ENCODE measurements at places on chromosomes 11 and 22.

GRCh38 chr11:20274031-20274430 lies 89.5 kb upstream of the HTATIP2 start:
- no peak for DNase-seq

GRCh38 chr22:41482319-41482935 lies 13.5 kb downstream of the ACO2 start:
- DNase-seq: no peak

GRCh38 chr11:44823868-44824267 lies 97.1 kb downstream of the TSPAN18 start:
- no peak for DNase-seq

GRCh38 chr22:43789452-43789851 lies 22.7 kb downstream of the EFCAB6 start:
- no peak for DNase-seq

GRCh38 chr11:9716275-9717039 lies 52.6 kb downstream of the SWAP70 start:
- DNase-seq: no peak

DNA sequence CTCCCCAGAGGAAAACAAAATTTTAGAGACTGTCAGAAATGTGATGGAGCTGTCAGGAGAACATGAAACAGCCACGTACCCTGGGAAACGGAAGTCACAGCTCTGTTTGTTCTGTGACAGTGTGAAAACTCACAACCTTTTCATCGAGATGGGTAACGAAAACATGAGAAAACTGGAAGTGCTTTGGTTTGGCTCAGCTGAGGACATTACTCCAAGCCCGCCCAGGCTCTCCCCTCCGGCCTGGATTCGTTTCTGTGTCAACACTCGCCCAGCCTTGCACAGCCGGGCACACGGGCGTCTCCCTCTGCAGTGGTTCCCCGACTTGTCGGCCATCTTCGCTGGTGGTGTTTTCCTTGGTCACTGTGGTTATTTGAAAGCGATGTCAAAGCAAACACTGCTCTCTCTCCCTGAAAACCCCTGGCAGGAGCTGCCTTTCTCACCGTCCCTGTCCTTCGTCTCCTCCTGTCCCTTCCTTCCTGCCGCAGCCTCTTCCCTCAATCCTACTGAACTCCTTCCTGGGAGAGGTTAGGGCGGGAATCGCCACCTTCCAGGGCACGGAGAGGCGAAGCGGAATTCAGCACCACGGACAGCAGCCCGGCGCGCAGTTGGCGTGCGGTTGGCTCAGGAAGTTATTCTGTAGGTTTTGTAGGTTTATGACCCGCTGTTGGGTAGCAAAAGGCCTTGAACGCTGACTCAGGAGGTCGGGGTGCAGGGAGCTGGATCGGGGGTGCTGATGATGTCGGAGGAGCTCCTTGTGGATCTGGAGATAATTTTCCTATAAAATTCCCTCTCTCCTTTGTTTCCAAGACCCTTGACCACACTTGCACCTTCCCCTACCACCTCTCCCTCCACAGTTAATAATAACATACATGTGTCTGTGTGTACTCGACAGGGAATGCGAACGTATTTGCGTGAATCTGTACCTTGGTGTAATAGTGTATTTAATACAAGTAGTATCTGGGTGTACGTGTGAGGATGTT lies 13.1 kb upstream of the RPS19BP1 start:
- DNase-seq: peak; percentile 72

- no peak for DNase-seq
Observed at GRCh38 chr11:45772986-45773785, 31.8 kb upstream of the SLC35C1 start.

GRCh38 chr22:30837531-30837930 lies 131.0 kb downstream of the MORC2 start:
- no peak for DNase-seq

- no peak for DNase-seq
Observed at GRCh38 chr11:108092134-108092533, 29.2 kb upstream of the ACAT1 start.

- DNase-seq: no peak
Observed at GRCh38 chr11:135043434-135043833, 631.4 kb upstream of the B3GAT1 start.

- no peak for DNase-seq
Observed at GRCh38 chr11:20448834-20449233, 61.3 kb downstream of the PRMT3 start.

GRCh38 chr11:68983801-68984200 lies 3.0 kb upstream of the MRGPRD start:
- no peak for DNase-seq

DNA sequence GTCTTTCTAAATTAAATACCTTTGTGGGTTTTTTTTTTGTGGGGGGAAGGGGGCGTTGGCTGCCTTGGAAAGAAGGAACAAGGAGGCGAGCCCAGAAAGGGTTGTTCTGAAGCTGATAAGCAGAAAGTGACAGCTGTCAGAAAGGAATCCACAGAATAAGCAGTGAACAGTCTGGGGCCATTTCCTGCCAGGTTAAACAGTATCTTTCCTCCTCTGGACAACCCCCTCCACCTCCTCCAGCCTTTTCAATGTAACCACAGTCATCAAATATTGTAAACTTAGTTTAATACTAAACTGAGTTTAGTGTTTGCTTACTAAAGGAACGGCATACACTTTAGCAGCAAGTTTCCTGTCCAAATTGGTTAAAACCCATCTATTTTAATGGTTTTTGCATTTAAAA lies 271.2 kb upstream of the SYN3 start:
- no peak for DNase-seq

GRCh38 chr22:45996241-45997076 lies 19.5 kb upstream of the WNT7B start:
- no peak for DNase-seq

GRCh38 chr22:46482056-46482675 lies 55.3 kb downstream of the CELSR1 start:
- DNase-seq: no peak

GRCh38 chr11:33387996-33388395 lies 130.8 kb downstream of the HIPK3 start:
- DNase-seq: no peak

- no peak for DNase-seq
Observed at GRCh38 chr22:19181786-19182471, 3.4 kb upstream of the SLC25A1 start.

GRCh38 chr22:49373289-49373666 lies 454.4 kb downstream of the BRD1 start:
- no peak for DNase-seq

DNA sequence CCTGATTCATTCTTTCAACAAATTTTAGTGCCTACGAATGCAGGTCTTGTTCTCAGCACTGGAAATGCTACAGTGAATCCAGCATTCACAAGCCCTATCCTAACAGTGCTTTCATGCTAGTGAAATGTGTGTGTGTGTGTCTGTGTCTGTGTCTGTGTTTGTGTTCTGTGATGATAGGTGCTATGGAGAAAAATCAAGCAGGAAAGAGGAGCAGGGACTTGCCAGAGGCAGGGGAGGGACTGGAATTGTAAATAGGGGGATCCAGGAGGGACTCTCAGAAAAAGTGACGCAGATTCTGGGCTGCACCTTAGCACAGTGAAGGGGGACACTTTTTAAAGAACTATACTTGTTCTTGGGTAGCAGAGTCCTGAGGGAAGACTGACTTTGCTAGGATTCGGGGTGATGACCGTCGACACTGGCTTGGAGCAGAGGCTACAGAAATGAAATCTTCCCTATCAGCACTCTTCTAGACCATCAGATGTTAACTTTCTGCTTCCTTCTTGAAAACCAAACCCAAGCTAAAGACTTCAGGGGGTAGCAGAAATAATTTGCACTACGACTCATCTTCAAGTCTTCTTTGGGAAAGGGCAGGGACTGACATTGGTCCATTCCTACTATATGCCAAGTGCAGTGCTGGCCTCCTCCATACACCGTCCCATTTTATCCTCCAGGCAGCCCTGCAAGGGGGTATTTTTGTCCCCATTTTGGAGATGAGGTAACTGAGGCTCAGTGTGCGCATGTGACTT lies 39.3 kb upstream of the PTPRJ start:
- DNase-seq: no peak

DNA sequence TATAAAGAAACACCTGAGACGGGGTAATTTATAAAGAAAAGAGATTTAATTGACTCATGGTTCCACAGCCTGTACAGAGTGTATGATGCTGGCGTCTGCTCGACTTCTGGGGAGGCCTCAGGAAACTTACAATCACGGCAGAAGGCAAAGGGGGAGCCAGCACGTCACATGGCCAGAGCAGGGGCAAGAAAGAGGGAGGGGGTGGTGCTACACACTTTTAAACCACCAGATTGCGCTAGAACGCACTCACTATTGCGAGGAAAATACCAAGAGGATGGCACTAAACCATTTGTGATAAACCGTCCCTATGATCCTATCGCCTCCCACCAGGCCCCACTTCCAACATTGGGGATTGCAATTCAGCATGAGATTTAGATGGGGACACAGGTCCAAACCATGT lies 79.7 kb upstream of the CARD18 start:
- no peak for DNase-seq

- no peak for DNase-seq
Observed at GRCh38 chr11:18927550-18928322, 11.5 kb downstream of the MRGPRX1 start.

GRCh38 chr11:119329320-119329719 lies 5.0 kb upstream of the RNF26 start:
- no peak for DNase-seq

DNA sequence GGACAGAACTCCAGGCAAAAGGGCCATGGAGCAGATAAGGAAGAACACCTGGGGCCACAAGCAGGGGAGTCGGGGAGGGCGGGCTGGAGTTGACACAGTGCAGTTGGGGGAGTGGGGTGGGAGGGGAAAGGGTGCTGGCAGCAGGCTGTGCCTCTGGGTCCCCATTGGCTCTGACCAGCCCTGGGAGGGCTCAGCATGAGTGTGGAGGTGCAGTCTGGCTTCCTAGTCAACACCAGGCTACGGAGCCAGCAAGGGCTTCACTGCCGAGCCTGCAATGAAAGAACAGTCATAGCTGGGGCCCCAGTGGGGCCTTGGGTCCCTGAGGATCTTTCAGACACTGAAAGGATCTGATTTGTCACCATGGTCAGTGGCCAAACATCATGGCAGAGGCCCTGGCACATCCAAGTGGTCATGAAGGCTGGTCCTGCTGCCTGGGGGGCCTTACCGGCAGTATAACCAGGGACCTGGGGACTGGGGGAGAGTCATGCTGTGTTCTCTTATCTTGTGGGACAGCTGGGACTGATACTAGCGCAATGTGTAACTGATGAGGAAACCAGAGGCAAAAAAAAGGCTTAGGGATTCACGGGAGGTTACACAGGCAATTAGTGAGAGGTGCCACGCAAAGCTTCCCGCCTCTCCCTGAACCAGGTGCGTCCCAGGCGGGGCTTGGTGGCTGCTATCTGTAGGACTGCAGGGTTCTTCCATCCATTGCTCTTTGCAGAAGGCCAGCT lies 11.6 kb downstream of the SLC37A2 start:
- no peak for DNase-seq

- no peak for DNase-seq
Observed at GRCh38 chr22:17085277-17086181, 729 bp downstream of the IL17RA start.

- DNase-seq: no peak
Observed at GRCh38 chr11:93655581-93656255, 5.8 kb upstream of the CEP295 start.

- DNase-seq: peak; percentile 6
Observed at GRCh38 chr22:40951795-40952605, 822 bp downstream of the RBX1 start.

GRCh38 chr11:85845124-85845631 lies 10.0 kb upstream of the CCDC83 start:
- no peak for DNase-seq

DNA sequence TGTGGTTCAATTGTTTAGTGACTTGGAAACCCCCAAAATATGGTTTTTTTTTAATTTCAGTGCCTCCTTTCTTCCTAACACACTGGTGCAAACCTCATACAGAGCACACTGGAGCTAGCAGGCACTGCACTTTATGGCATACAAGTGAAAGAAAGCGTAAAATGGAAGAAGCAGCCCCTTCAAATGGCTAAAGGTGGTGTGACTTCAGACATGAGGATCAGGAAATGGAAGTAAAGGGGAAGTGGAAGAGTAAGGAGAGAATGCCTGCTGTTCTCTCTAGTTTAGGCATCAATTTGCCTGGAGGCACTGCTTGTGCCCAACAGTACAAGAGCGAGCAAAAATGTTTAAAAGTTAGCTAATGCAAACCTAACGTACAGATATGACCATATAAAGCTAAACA lies 5.7 kb downstream of the RSF1 start:
- no peak for DNase-seq

- no peak for DNase-seq
Observed at GRCh38 chr11:1375955-1376258, 13.8 kb upstream of the BRSK2 start.

- no peak for DNase-seq
Observed at GRCh38 chr11:63915961-63916836, 765 bp downstream of the RCOR2 start.

- no peak for DNase-seq
Observed at GRCh38 chr11:9852465-9852864, 188.6 kb downstream of the SWAP70 start.

GRCh38 chr22:19517919-19518611 lies 6.1 kb downstream of the CLDN5 start:
- no peak for DNase-seq

Data from CD4-positive, alpha-beta T cell treated with Interleukin-2 at 100 ng/mL for 4 hours (primary cell).